ENCODE measurements at places on chromosomes 4 and X.

- DNase-seq, result no peak
These were observed 35.1 kb upstream of the TAPT1 start for GRCh38 chr4:16261313-16261878.

GRCh38 chr4:124265701-124266100 is 446.8 kb downstream of the ANKRD50 start:
- no peak for DNase-seq

- DNase-seq, result no peak
These were observed 548.8 kb upstream of the FAM241A start for GRCh38 chr4:111596491-111596890.

- no peak for DNase-seq
These were observed 241.7 kb downstream of the SNCA start for GRCh38 chr4:89595125-89595789.

DNA sequence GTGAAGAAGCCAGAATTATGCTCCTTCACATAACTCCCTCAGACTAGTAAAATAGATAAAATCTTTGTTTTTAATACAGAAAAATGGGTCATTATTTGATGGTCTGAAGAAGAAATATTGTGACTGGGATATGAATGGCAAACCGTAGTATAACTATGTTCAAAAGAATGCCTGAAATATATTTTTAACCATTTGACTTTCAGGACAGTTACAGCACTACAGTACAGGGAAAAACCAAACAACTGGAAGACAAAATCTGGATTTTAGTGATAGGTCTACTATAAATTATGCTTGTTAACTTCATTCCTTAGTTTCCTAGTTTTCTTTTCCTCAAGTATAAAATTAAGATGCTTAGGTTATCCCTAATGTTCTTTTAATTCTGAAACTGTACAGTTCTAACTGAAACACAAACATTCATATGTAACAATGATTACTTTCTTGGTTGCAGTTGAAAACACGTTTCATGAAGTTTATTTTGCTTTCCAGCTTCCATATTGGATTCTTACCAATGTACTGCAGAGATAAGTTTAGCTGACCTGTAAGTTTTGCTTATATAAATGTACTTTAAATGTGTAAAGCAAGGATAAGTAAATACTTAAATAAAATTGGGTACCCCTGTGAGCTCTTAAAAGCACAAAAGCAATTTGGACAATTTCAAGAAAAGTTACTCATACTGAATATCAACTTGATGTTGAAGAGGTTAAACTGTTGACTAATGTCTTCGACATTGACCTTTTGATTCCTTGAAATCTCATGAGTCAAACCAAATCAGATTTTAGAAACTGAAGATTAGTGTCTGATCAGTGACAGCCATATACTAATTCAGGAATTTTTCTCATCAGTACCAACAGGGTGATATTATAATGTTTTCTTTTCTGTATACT is 895 bp downstream of the AFP start:
- no peak for DNase-seq

GRCh38 chrX:87583679-87584078 is 66.1 kb downstream of the KLHL4 start:
- peak; percentile 1 for DNase-seq

- DNase-seq, result no peak
These were observed 258.8 kb downstream of the GPC3 start for GRCh38 chrX:133726642-133727041.

DNA sequence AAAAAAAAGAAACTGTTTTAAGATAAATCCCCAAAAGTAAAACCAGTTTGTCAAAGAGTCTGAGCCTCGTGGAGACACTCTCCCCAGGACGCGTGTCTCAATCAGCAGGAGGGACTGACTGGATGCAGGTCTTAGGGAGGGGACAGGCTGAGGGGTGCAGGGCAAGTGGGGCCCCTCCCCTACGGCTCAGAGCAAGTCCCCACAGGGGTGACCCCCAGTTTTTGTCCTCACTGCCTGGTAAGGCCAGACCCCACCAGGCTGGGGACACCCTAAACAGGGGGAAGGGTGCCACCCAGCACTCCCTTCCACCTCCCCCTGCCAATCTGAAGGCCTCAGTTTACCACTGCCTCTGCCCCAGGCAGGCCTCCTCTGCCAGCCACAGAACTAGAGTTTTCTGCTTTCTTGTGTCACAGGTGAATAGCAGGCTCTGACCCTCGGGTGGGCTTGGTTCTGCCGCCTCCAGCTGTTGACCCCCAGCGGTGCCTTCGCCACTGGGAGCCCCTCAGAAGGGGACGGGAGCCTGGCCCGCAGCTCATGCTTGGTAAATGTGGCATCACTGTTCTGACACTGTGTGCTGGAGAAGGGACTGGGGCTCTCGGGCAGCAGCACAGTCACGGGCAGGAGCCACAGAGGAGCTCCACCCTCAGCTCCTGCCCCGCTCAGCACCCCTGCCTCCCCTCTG is 69.8 kb upstream of the MXD4 start:
- no peak for DNase-seq

DNA sequence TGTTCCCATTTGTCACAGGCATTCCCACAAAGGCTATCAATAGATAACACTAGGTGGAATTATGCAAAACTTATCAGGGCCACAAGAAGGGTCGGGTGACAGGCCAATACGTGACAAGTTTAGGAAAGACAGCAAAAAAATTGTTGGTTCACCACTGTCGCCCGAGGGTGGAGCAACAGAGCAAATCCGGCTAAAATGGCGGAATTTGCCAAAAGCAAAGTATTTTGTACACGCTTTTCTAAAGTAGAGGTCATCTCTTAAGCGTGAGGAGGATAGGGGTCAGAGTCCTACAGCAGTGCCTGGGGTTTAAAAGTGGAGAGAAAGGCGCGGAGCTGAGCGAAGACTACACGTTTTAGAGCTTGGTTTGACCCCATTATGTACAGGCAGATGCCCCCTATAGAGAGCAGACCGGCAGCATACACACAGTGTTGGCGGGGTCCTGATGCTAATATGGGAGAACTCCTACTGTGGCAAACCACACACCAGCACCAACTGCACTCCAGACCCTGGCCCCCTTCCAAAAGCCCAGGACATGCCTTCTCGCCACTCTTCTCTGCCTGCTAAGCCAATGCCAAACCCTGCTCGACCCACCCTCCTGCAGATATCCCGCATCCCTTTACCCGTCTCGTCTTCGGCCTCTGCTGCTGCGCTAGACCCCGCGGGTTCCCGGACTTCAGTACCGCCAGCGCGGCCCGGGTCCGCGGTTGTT is 733 bp downstream of the CCNA2 start:
- DNase-seq, result peak; percentile 27

GRCh38 chrX:112056886-112057285 is 25.7 kb downstream of the TRPC5 start:
- DNase-seq, result no peak

DNA sequence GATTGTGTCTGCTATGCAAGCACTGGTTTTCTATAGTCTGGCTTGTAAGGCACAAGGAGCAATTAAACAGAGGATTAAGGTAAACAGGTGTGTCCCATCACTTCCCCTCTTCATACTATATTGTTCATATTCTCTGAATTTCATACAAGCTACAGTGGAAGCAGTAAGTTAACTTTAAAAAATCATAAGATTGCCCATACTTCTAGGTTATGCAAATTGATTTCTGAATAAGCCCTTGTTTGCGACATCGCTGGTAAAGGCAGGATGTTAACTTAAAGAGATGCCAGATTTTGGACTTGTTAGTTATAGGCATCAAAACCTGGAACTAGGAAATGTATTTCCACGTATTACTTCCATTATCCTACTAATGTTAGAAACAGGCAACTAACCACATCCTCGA is 1.0 kb upstream of the TMEM131L start:
- no peak for DNase-seq

DNA sequence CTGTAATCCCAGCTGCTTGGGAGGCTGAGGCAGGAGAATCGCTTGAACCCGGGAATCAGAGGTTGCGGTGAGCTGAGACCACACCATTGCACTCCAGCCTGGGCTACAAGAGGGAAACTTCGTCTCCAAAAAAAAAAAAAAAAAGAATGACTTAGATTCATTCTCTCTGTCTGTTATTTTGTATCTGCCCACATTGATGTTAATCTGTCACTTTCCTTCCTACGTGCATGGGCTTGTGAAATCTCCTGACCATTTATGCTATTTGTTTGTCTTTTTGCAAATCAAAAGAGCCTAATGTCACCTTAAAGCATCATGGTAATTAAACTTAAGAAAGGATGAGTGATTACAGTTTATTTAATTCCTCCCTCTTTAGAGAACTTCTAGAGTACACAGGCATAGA is 27.4 kb downstream of the GAB1 start:
- no peak for DNase-seq

Measured in SK-N-DZ (cell line).